HTR-8/SVneo (cell line): ENCODE measurements at places on chromosomes 3 and 15.

DNA sequence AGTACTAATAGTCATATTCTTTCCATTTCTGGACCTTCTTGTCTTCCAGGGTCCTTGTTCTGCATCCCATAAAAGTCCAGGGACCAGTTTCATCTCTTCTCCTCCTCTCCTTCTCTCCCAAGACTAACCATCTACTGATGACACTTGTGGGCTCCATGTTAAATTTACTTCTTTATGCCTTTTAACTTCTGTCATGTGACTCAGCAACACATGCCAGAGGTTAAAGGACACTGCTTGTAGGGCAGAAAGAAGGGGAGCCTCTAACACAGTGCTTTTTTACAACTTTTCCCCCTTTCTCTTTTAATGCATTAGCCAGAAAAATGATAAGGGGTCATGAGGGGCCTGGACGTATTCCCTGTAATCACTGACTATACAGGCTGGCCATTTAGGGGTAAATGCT is 10.0 kb downstream of the SH3GL3 start:
- DNase-seq: no peak

GRCh38 chr3:49506906-49507305 is 36.8 kb downstream of the DAG1 start:
- DNase-seq: no peak

DNA sequence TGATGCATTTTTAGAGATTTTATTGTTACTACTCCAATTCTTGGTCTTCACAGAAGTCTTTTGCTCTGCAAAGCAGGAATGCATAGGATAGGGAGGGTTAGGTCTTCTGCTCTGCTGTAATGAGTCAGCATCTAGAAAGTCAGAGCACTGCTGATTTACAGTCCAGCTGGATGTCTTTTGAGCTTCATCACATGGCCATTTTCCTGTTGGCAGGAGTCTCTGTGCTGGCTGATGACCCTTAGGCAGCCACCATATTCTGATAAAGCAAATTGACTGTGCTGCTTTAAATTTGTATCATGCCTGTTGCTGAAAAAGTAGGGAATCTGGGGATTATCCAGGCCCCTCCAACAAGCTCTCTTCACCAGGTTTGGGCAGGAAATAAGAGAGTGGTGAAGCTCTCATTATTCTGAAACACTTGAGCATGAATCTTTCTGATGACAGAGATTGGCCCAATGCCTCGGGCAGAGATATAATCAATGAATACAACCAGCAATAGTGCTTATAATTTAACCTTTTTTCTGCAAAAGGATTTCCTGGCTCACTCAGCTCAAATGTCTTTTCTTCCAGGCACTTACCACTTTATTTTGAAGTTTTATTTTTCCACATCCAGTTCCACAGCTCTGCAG is 9.7 kb upstream of the CRBN start:
- no peak for DNase-seq

GRCh38 chr3:134600206-134600605 is 50.6 kb downstream of the KY start:
- no peak for DNase-seq

- no peak for DNase-seq
Observed at GRCh38 chr15:25712961-25713355, 150.2 kb downstream of the ATP10A start.
